Activated effector memory CD4-positive, alpha-beta T cell treated with Interleukin-2 at 50 U/mL for 16 hours (primary cell): ENCODE measurements at places on chromosomes 1 and 21.
A peak's percentile ranks its signal among the peaks of the same experiment; 100 is the strongest.

DNA sequence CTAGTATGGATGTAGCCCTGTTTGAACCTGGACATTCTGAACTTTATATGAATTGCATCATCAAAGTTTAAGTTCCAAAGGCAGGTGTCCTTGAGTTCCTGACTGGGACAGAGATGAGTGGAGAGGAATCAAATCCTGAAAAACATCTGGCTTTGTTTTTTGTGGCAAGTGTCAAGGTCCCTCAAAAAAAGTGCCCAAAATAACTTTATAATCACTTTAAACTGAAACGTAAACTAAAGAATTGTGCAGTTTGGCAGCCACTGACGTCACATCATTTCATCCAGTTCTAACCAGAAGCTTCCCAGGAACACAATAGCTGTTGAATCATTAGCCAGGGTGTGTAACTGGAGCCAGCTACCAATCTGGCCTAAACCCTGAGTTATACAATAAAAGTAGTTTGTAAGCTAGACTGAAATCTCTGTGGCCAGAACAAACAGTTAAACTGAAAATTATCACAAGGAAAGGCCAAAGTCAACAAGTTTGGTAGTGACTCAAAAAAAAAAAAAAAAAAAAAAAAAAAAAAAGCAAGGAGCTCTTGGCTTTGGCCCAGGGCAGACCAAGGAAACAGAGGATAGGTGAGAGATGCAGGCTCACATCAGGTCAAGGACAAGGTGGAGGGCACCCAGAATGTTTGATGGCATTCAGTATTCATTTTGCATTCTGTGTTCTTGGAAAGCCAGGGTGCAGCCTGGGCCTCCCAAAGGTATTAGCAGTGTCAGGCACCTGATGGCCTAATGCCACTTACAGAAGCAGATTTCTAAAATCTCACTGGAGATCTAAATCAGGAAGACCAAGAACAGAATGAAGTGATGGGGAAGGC is 74.3 kb downstream of the TNFSF18 start:
- DNase-seq = no peak

DNA sequence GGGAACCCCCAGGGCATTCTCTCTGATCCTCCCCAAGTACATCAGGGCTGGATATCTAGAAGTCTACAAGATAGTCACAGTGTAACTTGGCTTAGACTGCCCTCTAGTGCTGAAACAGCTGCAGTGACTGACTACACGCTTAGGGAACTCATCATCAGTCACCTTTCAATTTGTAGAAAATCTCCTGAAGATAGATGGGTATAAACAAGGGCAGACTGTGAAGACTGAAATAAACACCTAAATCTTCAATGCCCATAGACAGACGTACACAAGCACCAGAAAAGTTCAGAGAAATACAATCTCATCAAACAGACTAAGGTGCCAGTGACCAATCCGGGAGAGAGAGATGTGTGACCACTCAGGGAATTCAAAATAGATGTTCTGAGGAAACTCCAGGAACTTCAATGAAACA is 46.6 kb downstream of the PACC1 start:
- DNase-seq = peak; percentile 21

DNA sequence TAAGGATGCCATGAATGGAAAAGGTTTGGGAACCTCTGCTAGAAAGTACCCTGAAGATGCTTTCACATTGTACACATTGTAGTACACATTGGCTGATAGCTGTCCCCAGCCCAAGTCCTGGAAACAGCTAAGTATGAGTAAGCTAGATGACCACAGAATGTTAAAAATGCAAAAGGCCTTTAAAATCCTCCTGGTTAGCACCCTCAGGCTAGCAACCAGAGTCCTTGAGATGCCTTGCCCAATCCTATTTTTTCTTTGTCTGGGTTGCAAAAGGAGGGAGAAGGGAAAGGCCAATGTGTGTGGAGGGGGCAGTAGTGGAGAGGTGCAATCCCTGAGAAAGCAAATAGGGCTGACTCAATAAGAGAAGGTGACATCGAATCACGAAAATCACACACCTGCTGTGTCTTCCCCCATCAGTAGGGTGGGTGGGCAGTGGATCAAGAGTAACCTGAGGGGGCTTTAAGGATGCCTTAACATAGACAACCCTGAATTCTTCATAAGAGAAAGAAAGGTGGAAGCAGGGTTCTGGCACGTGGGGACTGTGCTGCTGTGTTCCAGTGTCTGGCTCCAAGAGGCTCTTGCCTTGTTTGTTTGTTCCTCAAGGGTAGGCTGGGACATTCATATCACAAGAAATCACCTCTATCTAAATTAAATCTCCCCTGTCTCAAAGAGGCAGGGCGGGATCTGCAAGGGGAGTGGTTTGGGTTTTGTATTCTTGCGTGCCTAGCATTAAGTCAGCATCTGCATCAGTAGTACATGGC is 266.2 kb upstream of the PLXNA2 start:
- DNase-seq = no peak

DNA sequence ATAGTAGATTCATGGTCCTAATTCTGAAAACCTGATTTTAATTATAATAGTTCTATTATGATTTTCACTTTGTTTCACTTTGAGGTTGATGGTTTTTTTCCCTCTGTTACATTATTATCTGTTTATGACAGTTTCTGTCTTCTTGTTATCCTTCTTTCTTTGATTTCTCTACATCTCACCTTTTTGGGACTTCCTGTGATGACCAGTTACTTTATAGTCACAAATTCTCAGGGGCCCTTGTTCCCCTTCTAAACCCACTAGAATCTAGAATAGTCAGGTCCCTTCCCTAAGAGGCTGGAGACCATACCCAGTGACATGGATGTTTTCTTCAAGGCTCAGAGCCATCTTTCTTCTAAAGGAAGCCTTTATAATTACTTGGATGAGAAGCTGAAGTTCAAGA is 238.4 kb downstream of the GPR52 start:
- no peak for DNase-seq

DNA sequence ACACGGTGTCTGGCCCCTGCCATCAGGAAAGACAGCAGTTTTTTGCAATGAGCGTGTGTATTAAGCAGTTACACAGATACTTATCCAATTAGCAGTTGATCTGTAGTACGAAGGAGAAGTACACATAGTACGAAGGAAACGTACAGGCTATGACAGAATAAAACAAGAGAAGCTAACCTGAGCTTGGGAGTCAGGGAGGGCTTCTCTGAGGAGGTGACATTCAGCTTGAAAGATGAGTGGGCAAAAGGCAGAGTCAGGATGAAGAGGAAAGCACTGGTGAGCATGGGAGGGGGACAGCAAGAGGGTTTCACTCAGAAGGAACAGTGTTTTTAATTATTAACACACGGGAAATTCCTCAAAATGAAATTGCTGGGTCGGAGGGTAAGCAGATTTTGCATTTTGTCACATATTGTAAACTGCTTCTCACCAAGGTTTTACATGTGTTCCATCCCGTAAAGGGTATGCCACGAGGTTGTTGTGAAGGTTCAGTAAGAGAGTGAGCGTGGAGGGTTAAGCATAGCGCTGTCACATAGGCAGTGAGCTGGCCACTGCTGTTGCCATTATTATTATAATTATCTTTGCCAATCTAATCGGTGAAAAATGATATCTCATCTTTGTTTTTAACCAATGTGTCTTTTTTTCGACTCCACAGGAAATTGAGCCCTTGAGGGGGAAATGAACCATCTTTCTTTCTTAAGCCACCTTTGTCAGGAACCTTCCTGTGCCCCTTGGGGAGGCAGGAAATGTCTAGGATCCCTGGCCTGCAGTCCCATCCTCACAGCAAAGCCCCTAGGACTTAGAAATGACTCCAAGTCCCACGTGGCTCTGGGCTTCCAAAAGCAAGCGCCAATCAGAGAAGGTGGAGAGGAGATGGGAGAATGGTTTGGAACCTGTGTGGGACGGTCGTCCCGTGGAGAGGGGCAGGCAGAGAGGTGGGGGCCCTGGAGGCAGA is 47.3 kb upstream of the POU3F1 start:
- no peak for DNase-seq
